Fibroblast of mammary gland (primary cell): ENCODE measurements at places on chromosomes 1 and 21.
A peak's percentile ranks its signal among the peaks of the same experiment; 100 is the strongest.

DNA sequence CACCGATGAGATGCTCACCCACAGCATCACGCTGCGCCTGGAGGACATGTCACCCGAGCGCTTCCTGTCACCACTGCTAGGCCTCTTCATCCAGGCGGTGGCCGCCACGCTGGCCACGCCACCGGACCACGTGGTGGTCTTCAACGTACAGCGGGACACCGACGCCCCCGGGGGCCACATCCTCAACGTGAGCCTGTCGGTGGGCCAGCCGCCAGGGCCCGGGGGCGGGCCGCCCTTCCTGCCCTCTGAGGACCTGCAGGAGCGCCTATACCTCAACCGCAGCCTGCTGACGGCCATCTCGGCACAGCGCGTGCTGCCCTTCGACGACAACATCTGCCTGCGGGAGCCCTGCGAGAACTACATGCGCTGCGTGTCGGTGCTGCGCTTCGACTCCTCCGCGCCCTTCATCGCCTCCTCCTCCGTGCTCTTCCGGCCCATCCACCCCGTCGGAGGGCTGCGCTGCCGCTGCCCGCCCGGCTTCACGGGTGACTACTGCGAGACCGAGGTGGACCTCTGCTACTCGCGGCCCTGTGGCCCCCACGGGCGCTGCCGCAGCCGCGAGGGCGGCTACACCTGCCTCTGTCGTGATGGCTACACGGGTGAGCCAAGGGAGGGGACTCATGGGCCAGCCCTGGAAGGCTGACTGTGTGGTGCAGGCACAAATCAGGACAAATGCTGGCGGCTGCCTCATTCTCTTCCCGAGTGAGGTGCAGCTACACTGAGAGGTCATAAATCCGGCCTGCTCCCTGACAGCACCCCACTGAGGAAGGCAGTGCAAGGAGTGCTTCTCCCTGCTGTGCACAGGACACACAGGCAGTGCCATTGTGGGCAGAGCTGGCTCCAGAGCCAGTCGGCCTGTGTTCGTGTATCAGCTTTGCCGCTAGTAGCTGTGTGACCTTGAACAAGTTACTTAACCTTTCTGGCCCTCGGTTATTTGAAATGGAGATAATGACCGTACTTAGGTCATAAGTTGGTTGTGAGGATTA, 9.4 kb downstream of the CELSR2 start:
- DNase-seq = no peak

- DNase-seq = peak; percentile 32
Observed at GRCh38 chr21:46128933-46129571, 26.3 kb downstream of the FTCD start.

DNA sequence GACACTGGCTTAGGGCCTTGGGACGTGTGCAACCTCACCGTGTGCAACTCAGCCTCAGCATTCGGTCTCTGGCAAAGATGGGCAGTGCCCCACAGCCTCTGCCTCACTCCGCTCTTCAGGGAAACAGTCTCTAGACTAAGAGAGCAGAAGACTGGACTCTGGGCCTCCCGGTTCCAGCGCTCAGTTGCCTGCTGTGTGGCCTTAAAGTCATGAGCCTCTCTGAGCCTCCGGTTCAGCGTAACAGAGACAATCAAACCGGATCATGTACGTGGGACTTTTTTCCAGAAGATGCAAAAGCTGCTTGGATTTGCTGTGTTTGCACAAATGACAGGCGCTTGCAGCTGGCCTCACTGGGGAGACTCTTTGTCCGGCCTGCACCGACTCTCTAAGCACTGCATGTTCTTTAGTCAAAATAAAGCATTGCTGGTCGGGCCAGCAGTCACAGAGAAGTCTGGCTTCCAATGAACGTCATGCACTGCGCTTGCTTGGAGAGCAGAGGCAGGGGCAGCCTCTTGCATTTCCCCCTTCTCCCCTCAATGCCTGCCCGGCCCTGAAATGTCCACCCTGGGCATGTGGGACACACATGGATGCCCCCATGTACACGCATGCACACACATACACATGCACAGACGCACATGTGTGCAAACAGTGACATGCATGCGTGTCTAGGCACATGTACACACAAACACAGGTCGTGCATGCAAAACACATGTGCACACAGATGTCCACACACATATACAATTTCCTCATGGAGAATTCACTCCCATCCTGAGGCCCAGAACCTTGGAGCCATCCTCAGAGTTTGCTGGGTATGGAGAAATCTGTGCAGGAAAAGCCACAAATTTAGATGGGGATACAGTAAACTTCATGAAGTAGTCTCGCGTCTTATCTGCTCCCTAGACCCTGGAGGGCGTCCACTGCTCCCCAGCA, 152.4 kb downstream of the PRDM16 start:
- no peak for DNase-seq

- DNase-seq = no peak
Observed at GRCh38 chr1:168734946-168735345, 5.9 kb upstream of the DPT start.

DNA sequence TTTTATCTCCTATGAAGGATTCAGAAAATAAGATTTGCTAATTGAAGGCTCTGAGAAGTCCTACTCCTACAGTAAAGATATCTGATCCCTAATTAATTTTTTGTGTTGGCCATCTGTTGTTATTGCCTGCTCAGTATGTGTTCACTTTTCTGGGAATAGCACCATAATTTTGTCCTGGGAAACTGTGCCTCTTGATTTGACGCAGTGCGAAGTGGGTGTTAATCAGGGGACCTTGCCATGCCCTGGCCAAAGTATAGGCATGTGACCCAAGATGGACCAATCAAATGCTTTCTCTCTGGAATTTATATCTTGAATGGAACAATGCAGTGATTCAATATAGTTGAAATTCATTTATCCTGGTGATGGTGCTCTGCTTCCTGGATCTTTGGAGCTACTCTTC, 30.4 kb upstream of the GNG12 start:
- no peak for DNase-seq

DNA sequence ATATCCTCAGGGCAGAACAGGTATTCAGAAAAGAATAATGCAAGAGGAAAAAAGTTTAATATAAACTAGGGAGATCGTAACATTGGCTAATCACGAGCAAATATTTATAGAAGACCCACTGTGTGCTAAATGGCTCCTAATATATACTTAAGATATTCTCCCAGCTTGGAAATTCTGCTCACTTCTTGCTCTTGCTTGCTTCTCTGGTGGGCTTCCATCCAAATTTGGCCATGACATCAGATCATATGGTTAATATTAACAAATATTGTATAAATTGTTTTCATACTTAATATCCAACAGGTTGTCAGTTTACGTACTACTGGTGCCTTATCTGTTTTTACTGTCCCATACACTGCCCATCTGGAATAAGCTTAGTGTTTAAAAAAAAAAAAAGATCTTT, 1.1 kb downstream of the COX20 start:
- DNase-seq = peak; percentile 33

- no peak for DNase-seq
Observed at GRCh38 chr1:116003823-116004222, 27.5 kb downstream of the SLC22A15 start.

DNA sequence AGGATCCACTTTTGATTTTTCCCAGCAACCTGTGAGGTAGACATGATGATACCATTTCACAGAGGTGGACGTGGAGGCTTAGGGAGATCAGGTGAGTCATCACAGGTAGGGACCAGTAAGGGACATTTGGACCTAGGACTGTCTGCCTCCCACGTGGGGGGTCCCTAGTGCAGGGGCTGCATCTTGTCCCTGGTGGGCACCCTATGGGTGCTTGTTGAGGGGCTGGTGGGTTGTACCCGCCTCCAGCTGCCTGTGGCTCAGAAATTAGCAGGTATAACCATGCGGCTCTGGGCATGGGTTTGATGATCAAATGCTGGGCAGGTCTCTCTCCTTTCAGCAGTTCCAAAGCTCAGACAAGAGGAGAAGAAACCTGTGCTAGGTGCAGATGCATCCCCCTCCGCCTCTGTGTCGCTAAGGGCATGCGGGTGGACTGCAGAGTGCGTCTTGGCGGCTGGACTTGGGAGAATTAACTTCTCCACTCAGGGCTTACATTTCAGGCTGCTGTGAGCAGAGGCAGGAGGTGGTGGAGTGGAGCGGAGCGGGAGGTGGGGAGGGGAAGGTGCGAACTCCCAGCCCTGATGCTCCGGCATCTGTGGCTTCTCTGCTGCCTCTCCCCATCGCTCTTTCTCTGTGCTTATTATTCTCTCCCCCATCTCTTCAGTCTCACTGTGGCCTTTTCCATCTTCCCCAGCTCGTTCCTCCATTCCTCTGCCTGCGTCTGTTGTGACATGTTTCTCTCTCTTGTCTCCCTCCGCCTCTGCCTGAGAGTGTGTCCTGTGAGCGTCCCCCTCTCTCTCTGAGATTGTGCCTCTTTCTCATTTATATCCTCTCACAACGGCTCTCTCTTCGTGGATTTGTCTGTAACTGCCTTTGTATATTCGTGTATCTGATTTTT, 146.8 kb downstream of the PTPRU start:
- no peak for DNase-seq

GRCh38 chr21:32475162-32475812, 62.8 kb downstream of the EVA1C start:
- DNase-seq = peak; percentile 64

- DNase-seq = no peak
Observed at GRCh38 chr1:201515062-201515750, 8.3 kb upstream of the CSRP1 start.

DNA sequence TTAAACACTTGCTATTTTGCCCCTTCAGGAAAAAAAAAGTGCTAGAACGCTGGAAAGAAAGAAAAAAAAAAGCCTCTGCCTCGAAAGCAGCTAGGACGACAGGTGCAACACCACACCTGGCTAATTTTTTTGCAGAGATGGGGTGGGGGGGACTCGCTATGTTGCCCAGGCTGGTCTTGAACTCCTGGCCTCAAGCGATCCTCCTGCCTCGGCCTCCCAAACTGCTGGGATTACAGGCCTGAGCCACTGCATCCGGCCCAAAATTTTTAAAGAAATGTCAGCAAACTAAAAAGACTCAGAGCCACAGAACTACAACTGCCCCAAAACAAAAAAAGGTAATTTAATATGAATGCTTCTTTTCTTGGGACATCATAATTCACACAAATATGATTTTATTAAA, 1.4 kb downstream of the DOCK7 start:
- no peak for DNase-seq
